Stimulated activated CD4-positive, alpha-beta T cell treated with anti-CD3 and anti-CD28 coated beads, Interleukin-15, amount 100 ng/mL, for 1 hour (primary cell): ENCODE measurements at places on chromosomes 2 and 18.

DNA sequence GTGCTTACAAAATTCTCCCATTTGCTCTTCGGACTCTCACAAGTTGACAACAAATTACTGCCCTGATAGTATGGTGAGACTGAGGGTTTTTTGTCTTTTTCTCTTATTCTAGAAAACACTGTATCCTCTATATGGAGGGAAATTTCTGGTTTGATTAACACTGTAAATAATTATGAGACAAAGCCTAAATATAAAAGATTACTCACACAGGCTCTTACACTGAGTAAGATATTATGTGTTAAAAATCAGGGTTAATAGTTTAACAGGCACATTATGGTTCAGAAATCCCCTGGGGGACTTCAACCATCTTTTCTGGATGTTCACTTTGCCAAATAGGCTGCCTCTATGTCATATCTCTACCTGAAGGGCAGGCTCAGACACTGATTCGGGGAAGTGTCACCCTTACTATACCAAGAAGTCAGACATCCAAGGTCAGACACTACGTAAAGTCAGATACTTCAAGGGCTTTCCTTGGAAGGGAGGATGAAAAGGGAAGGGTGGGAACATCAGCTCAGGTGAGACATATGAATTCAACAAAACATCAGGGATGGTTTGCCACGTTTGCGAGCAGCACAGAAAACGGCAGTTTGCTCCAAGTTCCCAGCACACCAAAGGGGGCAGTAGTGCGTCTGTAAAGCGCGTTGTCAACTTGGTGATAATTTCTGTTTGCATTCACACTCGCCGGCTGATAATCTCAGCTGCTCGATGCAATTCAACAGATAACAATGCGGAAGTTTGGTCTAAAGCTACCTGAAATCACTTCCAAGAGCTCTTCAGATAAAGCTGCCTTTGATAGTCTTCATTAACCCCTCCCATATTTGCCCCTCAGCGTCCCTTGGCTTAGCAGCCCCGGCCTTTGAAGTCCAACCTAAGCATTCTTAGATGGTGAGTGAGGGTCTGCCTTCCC, 972 bp upstream of the RASGRP3 start:
- peak; percentile 53 for DNase-seq

DNA sequence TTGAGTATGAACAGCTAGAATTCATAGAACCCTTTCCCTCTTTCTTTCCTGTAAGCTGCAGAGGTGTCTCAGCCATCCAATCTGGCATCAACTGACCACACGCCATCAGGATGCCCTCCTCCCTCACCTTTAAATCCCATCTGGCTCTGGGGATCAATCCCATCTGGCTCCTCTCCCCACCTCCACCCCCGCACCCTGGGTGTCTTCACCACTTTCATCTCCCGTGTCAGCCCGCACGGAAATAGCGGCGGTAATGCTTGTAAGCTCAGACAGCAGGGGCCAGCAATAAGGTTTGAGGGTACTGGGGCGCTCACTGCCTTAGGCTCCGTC, 508 bp upstream of the TUBA4B start:
- no peak for DNase-seq

GRCh38 chr2:98835831-98836385, 100.1 kb downstream of the CRACDL start:
- peak; percentile 28 for DNase-seq

GRCh38 chr2:140539242-140539875, 1591.5 kb downstream of the LRP1B start:
- DNase-seq = no peak

DNA sequence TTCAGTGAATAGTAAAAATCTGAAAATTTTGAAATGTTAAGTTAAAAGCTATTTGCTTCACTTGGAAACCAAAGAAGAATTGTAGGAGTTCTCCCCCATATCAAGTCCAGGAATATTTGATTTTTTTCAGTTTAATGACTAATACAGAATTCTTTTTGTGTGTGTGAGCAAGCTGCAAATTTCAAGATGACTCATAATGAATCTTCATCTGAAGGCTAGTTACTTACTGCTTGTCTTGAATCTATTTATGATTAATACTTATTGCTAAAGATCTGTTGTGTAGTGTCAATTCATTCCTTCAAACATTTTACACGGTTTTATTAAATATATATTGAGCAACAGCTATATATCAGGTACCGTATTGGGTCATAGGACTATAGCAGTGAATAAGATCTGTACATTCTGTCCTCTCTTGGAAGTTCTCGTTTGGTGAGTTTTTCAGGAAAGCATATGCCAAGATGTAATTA, 47.8 kb upstream of the CAVIN2 start:
- no peak for DNase-seq
